Bladder microvascular endothelial cell (primary cell): ENCODE measurements at places on chromosomes 7 and 10. TPM values are rescaled to one million over a fixed set of nuclear protein-coding genes. Genes with fewer than 3 reads are reported as not detected.

Gene SLC39A12
- total RNA-seq = not detected in 2 replicates

Gene GRID1
- 0.06 TPM in 1 of 2 replicates, not detected in the other for total RNA-seq

Gene MARCHF5
- 13.0 and 39.9 TPM in 2 replicates for total RNA-seq

Gene PILRA
- total RNA-seq = 0.06 and 0.16 TPM in 2 replicates

Gene LBX1
- not detected in 2 replicates for total RNA-seq
